ENCODE measurements at places on chromosomes 2 and 18.

DNA sequence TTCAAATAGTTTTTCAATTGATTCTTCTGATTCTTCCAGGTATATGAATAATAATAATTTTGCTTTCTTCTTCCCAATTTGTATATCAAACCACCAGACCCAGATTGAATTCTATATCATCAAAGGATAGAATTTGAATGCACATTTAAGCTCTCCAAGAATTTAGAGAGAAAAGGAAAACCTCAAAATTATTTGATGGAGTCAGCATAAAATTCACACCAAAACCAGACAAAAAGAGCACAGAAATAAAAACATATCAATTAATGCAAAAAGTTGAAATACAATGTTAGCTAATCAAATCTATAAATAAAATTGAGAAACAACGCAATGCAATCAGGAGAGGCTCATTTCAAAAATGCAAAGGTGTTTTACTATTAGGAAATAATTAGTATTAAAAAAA, 248.0 kb upstream of the HS6ST1 start:
- no peak for DNase-seq

DNA sequence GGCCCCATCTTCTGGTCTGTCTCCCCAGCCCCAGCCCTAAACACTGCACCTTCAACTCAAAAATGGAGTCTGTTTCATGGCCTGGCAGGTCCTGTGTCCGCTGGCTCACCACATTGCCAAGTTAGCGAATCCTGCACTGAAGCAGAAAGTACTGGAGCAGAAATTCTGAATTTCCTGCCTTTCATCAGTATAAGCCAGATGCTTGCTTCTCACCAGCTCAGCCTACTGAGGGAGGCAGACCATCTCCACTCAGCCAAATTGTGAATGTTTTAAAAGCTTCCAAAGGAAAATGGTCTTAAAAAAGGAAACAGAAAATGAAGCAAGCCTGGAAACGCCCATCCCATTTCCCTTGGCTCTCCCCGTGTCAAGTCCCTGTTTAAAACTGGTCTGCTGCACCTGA, 157.8 kb downstream of the C1D start:
- DNase-seq = no peak

- no peak for DNase-seq
Observed at GRCh38 chr2:44623622-44624351, 262.0 kb downstream of the CAMKMT start.

- DNase-seq = no peak
Observed at GRCh38 chr2:167749016-167749415, 498.4 kb downstream of the STK39 start.

DNA sequence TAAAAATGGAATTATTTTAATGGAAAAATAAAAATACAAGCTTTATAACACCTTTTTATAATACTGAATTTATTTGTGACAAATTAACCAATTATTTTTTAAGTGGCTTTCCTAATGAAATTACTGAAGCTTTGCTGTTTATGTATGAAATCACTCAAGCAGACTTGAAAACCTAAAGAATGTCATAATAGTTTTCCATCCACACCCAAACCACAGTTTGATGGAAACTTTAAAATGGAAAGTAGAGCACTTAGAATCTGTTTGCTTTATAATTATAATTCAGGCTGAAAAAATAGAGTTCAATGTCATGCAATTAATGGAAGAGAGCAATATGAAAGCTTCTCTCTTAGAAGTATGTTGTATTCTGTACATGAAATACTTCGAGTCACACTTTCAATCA, 31.6 kb upstream of the WDR75 start:
- DNase-seq = no peak

DNA sequence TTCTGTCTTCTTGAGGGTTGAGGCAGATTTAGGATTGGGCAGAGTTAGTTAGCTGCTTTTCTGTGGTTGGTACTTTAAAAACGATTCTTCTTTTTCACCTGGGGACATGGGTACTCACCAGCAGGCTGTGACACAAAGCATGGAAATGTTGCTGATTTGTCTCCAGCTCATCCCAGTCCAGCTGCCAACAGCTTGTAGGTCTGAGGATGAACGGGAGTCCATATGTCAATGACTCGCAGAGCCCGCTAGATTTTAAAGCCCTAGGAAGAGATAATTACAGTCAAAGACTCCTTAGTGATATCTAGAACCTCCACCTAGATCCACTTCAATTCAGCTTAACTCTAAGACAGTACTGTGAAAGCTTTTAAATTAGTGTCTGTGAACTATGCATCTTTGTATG, 20.8 kb downstream of the DOK1 start:
- no peak for DNase-seq

- DNase-seq = no peak
Observed at GRCh38 chr18:35223797-35224196, 17.0 kb upstream of the ZNF397 start.
